ENCODE measurements at places on chromosomes 7 and 10.

DNA sequence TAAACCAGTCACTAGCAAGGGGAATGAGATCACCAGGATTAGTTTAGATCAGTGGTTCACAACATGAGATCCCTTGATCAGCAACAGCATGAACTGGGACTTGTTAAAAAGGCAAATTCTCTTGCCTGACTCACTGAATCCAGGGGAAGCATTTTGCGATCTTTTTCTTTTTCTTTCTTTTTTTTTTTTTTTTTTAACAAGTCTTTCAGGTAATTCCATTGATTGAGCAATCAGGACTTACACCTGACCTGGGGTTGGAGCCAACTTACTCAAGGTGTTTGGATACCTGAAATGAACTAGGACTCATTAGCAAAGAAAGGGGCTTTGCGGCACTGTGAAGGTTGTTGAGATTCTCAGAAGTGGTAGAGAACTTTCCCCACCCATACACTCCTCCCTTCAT is 47.1 kb upstream of the PRR15 start:
- DNase-seq = no peak

DNA sequence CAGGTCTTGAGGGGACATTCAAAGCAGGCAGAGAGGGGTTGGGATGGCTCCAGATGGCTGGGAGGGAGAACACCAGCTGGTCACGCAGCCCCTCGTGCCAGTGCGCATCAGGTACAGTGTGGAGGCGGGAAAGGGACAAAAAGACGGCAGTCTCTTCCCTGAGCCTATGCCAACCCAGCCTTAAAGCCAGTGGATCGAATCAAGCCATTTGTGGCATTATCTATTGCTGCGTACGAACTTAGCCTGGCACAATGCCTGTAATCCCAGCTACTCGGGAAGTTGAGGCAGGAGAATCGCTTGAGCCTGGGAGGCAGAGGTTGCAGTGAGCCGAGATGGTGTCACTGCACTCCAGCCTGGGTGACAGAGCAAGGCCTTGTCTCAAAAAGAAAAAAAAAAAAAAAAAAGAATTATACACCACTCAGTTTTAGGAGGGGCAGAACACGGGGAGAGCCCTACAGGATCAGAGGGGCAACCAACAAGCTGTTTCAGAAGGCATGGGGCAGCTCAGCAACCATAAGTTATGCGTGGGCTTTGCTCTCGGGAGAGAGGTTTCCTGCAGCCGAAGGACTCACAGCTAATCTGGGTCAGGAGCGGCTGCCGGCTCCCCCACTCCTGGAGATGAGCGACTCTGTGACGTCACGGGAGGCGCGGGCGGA is 356 bp upstream of the NDUFB2 start:
- peak; percentile 97 for DNase-seq

DNA sequence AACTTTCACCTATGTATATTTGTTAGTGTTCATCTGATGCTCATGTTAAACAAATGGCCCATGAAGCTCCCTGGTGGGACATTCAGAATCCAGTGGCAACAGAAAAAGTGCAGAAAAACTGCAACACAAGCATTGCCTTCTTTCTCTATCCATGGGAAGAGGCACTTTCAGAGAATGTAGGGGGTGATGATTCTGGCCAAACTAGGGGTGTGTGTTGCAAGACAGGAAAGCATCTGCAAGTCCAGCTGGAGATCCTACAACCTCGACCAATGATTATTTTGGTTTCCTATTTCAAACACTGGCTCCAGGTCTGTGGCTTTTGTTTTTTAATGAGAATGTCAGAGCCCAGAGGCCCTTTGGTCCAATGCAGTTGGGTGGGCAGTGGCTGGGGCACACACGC is 198.7 kb downstream of the CXCL12 start:
- DNase-seq = no peak

GRCh38 chr7:121633186-121633585 is 237.1 kb upstream of the FAM3C start:
- no peak for DNase-seq

DNA sequence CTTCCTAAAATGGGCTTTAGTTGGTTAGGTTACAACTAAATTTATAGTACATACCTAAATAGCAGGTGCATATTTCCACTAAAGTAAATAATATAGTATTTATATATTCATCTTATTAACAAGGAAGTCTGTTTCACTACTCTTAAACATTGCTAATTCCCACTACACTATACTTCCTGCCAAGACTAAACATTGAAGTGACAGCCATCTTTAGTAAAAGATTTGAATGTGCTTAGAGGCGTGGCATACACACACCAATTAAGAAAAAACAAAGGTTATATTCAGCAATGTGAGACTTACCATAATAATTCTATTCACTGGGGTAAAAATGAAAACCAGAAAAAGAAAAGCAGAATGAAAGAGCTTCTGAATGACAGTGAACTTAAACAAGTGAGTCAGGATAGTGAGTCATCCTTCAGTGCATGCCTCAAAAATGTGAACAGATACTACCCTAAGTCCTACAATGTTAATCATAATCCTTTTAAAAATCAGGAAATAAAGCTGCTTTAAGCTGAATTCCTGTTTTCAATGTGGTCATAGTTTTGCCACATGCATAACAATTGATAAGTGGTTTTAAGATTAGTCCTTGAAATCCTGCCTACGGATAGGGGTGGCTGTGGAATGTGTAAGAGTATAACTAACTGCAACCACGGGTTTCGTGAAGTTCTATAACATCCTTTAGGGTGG is 59.4 kb downstream of the USP6NL start:
- no peak for DNase-seq

Measured in activated naive CD4-positive, alpha-beta T cell treated with anti-CD3 and anti-CD28 coated beads for 36 hours (primary cell).